Stimulated activated CD4-positive, alpha-beta T cell treated with anti-CD3 and anti-CD28 coated beads, Interleukin-12 subunit alpha, Interleukin-12 subunit beta, amount 100 ng/mL, for 24 hours (primary cell): ENCODE measurements at places on chromosomes 12 and 14.

DNA sequence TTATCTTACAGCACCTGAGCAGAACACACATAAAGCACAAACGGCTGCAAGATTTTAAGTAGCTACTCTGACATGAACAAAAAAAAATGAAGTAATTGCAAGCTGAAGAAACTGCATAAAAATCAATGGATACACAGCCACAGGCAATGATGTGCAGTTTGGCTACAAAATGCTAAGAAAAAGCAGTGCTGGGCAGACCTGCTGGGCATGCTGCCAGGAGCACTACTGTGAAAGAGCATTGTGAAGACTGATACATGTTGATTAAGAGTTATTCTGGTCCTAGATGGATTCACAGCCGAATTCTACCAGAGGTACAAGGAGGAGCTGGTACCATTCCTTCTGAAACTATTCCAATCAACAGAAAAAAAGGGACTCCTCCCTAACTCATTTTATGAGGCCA, 20.1 kb upstream of the RTN1 start:
- DNase-seq, result no peak

GRCh38 chr14:102407258-102407657, 44.5 kb downstream of the TECPR2 start:
- no peak for DNase-seq

- no peak for DNase-seq
These were observed 7.7 kb upstream of the INF2 start for GRCh38 chr14:104681689-104682074.

- DNase-seq, result no peak
These were observed 408.7 kb downstream of the ADAMTS20 start for GRCh38 chr12:43143278-43143677.

DNA sequence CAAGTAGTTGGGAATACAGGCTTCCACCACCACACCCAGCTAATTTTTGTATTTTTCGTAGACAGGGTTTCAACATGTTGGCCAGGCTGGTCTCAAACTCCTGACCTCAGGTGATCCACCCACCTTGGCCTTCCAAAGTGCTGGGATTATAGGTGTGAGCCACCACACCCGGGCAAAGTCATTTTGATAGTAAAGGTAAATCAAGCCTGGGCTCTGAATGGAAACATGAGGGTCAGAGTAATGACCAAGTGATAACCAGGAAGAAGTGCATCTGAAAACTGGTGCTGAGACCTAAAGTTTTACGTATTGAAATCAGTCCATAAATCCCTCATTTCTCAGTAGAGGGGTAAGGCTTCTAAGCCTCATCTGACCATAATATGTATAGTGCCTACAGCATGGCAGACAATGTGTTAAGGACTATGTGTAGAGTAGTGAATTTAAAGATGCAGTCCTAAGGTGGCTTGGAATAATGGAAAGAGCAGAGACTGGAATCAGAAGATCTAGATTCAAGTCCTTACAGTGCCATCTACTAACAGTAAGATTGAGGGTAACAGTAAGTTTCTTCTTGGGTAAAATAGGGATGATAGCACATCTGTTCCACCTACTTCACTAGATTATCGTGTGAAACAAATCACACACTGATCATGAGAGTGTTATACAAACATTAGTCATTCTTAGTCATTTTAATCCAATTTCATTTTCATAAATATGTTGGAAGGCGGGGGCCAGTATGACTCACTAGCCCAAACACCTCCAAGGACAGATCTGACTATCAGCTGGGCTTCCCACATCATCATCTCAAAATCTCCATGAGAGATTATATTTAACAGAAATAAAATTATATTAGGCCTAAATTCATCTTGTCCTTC, 11.2 kb downstream of the MAP4K5 start:
- DNase-seq, result peak; percentile 48

DNA sequence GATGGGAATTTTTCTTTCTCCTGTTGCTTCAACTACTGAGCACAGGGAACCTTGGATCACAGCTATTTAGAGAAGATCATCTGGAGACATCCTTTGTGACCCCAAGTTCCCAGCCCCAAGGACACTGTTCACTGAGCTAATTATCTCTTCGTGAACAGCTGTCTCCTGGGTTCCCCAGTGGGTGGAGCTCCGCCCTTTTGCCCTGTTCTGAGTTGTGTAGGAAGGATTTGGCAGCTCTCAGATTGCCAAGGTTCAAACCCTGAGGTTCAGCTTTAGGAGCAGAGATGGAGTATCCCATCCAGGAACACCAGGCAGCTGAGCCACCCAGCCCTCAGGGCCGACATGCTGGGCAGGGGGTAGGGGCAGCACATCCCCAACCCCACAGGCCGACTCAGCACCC, 32.0 kb downstream of the NGB start:
- DNase-seq, result no peak

- no peak for DNase-seq
These were observed 31.1 kb downstream of the SSH1 start for GRCh38 chr12:108826101-108826806.

- no peak for DNase-seq
These were observed 626 bp downstream of the TXNDC16 start for GRCh38 chr14:52551696-52552062.

- no peak for DNase-seq
These were observed 129.0 kb downstream of the IGF1 start for GRCh38 chr12:102351322-102351721.

GRCh38 chr14:77475432-77476115, 17.7 kb downstream of the AHSA1 start:
- no peak for DNase-seq

DNA sequence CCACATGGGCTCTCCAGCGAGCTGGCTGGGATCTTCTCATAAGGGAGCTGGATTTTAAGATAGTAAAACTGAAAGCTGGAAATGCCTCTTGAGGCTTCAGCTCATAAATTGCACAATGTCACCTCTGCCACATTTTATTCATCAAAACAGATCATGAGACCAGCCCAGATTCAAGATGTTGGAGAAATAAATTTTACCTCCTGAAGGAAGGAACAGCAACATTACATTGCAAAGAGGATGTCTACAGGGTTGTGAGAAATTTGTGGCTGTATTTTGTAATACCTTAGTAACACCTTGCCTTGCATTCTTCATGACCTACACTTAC, 43.1 kb upstream of the KRR1 start:
- DNase-seq, result no peak

DNA sequence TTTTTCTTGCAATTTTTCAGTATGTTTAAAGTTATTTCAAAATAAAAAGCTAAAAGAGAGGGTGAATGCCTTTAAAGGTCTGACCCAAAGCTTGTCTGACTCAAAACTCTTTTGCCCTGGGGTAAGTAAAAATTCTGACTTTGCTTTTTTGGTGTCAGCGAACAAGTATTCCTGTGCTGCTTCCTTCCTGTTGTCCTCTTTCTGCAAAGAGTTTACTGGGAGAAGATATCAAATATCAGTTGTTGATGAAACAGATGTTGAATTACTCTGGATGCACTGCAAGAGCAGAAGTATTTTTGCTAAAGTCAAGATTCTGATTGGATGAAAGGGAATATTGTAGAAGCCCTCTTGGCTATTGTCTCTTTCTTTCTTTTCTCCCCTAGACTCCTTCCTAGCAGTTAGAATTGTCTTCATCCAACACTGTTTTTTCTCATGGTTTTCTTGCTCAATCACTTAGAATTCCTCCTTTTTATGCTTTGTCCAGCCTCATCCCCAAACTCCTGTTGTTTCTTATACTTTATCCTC, 62.0 kb downstream of the DACT1 start:
- no peak for DNase-seq

DNA sequence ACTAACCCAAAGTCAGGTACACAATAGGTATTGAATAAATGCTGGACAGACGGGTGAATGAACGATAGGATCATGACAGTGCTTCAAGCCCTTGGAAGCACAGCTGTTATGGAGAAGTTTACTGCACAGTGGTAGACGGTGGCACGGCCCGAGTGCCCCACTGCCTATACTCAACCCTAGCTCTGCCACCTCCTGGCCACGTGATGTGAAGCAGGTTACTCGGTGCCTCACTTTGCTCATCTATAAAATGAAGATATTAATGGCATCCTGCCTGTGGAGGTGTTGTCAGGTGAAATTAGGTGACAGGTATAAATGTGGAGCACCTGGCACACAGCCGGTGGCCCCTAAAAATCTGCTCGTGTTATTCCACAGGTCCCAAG, 5.8 kb downstream of the ASB2 start:
- DNase-seq, result no peak

- DNase-seq, result no peak
These were observed 11.3 kb upstream of the FAM222A start for GRCh38 chr12:109702111-109702841.

GRCh38 chr12:59044791-59045190, 124.5 kb upstream of the LRIG3 start:
- no peak for DNase-seq

DNA sequence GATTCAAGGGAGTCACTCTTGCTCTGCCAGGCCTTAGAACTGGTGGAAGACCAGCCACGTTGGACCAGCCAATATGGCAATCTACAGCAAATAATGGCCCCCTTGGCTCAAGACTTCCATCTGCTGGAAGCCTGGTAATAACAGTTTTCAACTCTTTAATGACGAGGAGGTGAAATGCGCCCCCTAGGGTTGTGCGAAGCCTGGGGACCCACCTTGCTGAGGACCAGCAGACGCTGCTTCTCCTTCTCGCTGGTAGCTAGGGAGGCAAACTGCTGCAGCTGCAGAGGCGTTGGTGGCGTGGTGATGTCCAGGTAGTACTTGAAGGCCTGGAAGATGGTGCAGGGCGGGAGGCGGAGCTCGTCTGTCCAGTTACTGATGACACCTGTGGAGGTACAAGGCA, 41.5 kb upstream of the FBXO21 start:
- DNase-seq, result no peak

DNA sequence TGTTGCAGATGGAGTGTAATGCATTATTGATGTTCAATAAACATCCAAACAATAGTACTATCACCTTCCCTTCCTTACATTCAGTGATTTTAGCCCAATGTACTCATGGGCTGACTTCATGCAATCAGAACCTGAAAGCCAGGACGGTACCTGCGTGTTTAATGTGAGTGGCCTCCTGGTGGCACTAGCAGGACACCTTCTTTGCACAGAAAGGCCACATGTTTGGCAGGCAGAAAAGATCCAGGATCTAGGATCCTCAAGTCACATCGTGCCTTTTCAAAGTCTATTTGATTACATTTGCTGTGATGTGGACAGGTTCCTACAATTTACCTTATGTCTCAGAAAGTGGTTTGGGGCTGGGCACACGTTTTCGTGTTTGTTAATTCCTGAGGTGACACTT, 82.9 kb downstream of the NEDD1 start:
- no peak for DNase-seq

DNA sequence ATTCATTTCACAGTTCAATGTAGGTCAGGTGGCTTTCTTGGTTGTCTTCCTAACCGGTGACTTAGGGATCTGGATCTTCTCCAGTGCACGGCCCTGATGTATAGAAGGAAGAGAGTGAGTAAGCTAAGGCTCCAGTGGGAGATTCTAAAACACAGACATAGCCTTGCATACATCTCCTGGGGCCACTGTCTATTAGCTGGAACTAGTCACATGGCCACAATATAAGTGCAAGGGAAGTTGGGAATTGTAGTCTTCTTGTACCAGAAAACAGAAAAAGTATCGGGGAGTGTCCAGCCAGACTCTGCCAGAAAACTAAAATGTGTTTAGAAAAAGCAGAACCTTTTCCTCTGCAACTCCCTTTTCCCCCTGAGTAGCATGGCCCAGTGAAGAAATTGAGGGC, 531.6 kb downstream of the VRK1 start:
- no peak for DNase-seq

DNA sequence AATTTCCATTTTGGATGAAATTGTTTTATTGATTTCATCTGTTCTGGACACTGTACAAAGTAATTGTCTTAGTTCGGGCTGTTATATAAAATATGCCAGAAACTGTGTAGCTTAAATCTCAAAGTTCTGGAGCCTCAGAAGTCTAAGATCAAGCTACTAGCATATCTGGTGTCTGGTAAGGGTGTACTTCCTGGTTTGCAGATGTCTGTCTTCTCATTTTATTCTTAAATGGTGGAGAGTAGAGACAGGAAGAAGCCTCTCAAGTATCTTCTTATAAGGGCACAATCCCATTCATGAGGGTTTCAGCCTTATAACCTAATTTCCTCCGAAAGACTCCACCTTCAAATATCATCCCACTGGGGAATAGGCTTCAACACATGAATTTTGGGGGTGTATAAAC, 51.3 kb downstream of the MON2 start:
- DNase-seq, result no peak

GRCh38 chr12:1504304-1504894, 90.0 kb downstream of the FBXL14 start:
- no peak for DNase-seq

DNA sequence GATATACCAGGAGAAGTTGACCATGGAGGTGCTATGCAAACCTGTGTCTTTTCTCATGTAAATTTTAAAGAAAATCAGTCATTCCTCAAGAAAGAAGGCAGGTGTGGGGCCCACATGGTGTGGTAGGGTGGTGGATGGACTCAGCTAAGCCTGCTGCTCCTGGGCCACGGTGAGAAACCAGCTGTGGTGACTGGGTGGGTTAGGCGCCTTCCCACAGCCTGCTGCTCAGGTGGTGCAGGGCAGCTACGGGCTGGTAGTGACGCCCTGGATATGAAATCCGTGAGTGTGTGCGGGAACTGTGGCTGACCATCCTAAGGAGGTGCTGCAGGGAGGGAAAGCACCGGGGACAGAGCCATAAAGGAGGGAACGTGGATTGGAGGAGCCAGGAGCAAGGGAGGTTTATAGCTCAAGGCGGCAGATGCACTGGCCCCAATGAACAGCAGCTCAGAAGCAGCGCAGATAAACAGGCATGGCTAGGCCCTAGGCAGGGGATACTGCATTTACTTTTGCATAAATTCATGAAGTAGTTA, 408.8 kb downstream of the FUT8 start:
- DNase-seq, result no peak

DNA sequence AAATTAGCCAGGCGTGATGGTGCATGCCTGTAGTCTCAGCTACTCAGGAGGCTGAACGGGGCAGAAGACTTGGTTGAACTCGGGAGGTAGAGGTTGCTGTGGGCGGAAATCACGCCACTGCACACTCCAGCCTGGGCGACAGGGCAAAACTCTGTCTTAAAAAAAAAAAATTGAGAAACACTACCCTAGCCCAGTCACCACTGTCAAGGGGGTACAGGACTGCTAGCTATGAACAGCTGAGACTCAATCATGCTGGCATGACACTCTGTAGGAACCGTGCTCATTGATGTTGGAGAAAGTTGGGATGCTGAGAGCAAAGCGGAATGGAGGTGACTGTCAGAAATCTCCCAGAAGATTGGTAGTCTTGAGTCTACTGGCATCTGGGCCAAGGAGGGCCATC, 58.2 kb upstream of the STON2 start:
- DNase-seq, result no peak

- no peak for DNase-seq
These were observed 111.0 kb downstream of the MNAT1 start for GRCh38 chr14:60845523-60845922.
